T-helper 17 cell (primary cell): ENCODE measurements at places on chromosomes 1 and 21.
A peak's percentile ranks its signal among the peaks of the same experiment; 100 is the strongest.

DNA sequence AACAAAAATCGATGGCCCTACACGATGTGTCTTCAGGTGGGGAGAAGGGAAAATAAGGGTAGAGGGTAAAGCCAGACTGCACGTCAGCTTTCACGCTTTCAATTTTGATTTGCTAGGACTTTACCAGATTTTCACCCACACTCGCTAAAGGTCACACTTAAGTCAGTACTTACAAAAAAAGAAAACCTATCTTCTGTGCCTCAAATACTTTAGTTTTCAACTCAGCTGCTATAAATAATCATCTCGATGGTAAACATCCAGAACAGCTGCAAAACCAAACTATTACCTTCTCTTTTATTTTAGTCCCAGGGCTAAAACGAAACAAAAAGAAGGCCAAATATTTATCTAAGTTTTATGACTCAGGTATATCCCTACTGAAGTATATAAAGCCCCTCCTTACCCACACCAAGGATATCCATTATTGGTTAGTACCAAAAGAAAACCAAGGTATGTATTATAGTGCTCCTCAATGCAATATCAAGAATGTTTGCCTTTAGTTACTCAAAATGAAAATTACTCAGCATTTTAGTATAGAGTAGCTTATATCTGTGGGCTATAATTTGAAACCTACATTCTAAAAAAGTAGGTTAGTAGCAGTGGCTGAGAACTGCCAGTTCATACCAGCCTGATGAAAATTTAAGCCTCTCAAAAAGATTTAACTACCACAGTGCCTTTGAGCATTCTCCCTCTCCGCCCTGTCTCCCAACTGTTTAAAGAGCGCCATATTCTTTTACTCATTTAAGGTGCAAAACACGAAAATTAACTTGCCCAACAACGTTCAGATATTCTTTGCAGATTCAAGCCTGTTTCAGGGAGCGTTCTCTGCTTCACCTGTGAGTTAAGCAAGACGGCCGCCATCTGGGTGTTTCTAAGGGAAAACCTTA lies 1.5 kb downstream of the CSDE1 start:
- DNase-seq = no peak

- DNase-seq = no peak
These were observed 648 bp upstream of the TRAPPC3 start for GRCh38 chr1:36149973-36150295.

GRCh38 chr1:54027848-54028247 lies 9.9 kb upstream of the LDLRAD1 start:
- no peak for DNase-seq

DNA sequence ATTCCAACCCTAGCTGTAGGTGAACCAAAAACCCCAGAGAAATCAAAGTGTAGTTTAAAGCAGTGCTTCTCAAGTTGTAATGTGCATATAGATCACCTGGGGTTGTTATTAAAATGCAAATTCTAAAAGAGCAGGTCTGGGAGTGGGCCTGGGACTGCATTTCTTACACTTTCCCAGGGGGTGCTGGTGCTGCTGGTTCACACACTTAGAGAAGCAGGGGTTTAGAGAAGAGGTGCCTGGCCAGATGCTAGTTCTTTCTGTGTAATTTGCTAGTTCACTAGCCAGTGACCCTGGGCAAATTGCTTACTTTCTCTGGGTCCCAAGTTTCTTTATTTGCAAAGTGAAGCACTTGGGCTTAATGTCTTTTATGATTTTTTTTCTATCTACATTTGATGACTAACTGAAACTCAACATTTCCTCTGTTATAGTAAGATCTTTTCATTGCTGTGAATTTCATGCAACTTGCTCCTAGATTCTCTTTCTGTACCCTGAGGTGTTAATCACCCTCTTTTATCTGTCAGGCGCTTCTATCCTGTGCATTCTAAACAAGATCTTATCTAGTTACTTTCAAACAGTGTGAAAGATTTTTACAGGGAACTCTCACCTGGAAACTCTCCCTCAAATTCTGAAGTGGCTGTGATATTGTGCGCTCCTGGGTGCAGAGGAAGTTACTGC lies 141.9 kb upstream of the UBE2U start:
- DNase-seq = no peak

- no peak for DNase-seq
These were observed 100.2 kb downstream of the SPATA46 start for GRCh38 chr1:162276493-162276892.

GRCh38 chr1:109620401-109620791 lies 759 bp downstream of the AMPD2 start:
- no peak for DNase-seq

- no peak for DNase-seq
These were observed 21.1 kb upstream of the EPHB2 start for GRCh38 chr1:22689505-22689904.

- no peak for DNase-seq
These were observed 9.7 kb downstream of the CNN3 start for GRCh38 chr1:94917251-94917650.

GRCh38 chr1:114331936-114332335 lies 178.3 kb upstream of the SYT6 start:
- no peak for DNase-seq

DNA sequence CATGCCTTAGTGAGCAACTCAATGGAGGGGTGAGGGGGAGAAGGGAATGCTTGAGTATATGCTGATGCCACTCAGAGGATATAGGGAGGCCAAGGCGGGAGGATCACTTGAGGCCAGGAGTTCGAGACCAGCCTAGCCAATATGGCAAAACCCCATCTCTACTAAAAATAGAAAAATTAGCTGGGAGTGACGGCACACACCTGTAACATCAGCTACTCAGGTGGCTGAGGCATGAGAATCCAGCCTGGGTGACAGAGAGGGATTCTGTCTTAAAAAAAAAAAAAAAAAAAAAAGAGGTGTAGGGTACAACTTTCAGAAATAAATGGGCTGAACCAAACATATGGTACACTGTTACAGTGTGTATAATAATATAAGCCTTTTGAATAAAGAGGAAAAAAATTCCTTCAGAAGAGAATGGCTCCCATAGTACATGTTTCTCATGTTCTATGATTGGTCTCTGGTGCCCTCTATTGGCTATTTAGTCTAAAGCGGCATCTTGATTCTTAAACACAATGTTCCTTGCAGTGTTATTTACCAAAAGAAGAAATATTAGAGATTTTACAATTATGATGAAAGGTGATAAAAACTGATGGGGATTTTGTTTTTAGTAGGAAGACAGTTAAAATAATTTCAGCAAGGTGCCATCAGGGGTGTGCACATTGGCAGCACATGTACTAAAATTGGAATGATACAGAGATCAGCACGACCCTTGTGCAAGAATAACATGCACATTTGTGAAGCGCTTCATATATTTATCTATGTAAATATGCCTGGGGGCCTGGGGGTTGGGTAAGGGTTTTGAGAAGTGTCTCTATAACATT lies 109.8 kb downstream of the PATJ start:
- no peak for DNase-seq

GRCh38 chr1:226677027-226678020 lies 61.8 kb downstream of the ITPKB start:
- peak; percentile 49 for DNase-seq

DNA sequence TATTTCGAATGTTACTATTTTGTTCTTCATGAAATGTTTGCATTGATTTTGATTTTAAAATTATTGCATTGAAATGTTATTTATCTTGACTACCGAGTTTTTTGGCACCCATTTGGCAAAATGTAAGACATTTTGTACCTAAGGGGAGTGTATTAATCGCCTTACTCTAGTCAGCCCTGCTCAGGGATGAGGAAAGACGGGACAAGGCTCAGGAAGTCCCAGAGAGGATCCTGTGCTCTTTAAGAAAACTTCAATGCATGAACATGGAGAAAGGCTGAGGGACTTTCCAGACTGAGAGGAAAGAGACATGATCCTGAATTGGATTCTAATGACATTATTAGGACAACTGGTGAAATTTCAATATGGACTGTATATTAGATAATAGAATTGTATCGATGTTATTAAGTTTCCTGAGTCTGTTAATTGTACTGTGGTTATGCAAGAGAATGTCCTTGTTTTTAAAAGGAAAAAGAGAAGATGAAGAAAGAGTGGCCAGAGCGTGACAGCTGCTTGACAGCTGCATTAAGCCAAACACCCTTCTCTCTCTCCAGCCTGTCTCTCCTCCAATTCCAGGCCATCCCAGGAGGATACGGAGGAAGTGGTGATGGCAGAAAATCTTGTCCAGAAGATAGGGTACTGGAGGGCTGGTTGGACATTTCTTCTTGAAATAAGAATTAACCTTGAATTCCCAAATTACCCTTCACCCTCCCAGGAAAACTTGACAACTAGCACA lies 66.0 kb downstream of the PLEKHA6 start:
- no peak for DNase-seq

GRCh38 chr1:184069675-184070074 lies 18.1 kb downstream of the TSEN15 start:
- DNase-seq = no peak

- DNase-seq = no peak
These were observed 5.4 kb downstream of the ARTN start for GRCh38 chr1:43938892-43939587.

GRCh38 chr1:94101613-94102525 lies 19.1 kb downstream of the ABCA4 start:
- DNase-seq = no peak

DNA sequence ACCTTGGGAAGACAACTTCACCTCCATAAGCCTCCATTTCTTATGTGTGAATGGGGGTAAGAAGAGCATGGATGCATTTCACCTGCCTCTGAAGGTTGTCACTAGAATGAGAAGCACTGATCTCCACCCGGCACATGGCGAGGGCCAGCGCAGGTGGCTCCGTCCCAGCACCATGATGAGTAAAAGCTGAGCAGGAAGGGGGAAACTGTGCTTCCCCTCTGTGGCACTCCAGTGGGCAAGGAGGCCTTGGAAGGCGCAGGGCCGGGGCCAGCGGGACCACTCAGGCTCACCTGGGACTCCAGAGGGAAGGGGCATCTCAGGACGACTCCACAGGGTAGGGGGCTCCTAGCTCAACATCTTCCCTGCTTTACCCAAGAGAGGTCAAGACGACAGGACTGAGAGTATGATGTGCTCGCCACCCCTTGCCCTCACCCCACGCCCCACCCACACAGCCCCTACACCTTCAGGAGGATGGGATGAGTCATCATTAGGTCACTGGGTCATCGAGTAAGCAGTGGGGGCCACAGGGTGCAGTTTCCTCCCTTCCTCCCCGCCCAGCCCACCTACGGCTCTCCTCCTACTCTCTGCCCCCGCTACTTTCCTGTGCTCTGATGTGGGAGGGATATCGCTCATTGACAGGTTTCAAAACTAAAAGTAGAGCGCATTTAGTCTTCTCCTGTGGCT lies 112.1 kb downstream of the HIVEP3 start:
- DNase-seq = no peak

DNA sequence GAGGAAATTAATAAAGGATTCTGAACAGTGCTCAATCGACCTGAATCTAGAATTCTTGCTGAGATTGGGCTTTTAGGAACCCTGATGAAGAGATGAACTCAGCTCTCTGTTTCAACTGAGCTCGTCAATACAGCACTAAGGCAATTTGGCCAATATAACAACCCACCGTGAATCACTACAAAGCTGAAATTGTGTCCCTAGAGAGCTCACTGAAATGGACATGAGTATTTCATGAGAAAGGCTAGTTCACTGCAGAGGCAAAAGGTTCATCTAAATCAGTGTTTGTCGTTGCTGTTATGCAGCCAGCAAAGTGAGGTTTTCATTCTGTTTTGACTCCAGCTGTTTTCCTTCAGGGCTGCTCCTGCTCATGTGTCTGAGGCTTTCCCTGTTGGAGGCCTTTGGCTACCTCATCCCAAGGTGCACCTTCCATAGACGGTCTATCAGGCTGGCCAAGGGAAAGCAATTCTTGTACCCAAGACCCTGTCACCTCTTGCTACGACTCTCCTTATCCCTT lies 83.5 kb downstream of the URB2 start:
- no peak for DNase-seq
